ENCODE measurements at places on chromosomes 4 and X.

- DNase-seq = no peak
Measured at GRCh38 chr4:85028910-85029309, 62.4 kb upstream of the WDFY3 start.

- no peak for DNase-seq
Measured at GRCh38 chr4:1084796-1085403, 28.5 kb downstream of the RNF212 start.

DNA sequence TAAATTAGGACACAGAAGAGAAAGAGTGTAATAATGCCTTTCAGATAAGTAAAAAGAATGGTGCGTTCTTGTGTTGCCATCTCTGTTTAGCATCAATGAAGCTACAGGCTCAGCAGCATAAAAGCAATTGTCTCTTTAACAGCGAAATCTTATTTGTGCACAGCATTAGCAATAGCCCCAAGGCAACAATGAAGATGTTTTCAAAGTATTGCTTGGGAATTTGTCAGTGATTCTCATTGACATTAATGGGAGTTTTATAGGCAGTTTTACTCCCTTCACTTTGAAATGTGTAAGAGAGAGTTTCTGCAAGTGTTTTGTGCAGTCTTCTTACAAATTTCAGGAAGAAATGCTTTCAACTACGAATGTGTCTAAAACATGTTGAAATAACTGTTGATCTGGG is 633.0 kb downstream of the TLL1 start:
- no peak for DNase-seq

GRCh38 chrX:48975541-48975940 is 3.9 kb upstream of the KCND1 start:
- no peak for DNase-seq

DNA sequence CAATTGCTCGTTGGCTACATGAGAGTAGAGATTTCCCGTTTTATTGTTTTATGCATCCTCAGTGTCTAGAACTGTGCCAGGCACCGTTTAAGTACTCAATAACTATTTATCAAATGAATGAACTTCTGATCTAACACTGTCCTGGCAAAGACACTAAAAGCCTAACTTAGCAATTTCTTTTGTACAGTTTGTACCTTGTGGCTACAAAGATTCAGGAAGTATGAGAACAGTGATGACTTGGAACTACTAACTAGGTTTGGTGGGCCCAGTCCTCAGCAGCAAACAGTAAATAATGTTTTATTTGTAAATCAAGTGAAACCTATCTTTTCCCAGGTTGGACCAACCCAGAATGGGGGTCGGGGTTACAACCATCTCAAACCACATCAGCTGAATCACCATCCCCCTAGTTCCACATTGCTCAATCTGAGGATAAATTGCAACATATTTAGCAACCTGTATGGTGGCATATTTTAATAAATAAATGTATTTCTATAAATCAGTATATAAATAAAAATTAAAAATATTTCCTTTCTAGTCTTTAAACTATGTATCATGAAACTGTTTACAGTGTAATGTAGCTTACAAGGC is 12.3 kb upstream of the SCRG1 start:
- DNase-seq = no peak

DNA sequence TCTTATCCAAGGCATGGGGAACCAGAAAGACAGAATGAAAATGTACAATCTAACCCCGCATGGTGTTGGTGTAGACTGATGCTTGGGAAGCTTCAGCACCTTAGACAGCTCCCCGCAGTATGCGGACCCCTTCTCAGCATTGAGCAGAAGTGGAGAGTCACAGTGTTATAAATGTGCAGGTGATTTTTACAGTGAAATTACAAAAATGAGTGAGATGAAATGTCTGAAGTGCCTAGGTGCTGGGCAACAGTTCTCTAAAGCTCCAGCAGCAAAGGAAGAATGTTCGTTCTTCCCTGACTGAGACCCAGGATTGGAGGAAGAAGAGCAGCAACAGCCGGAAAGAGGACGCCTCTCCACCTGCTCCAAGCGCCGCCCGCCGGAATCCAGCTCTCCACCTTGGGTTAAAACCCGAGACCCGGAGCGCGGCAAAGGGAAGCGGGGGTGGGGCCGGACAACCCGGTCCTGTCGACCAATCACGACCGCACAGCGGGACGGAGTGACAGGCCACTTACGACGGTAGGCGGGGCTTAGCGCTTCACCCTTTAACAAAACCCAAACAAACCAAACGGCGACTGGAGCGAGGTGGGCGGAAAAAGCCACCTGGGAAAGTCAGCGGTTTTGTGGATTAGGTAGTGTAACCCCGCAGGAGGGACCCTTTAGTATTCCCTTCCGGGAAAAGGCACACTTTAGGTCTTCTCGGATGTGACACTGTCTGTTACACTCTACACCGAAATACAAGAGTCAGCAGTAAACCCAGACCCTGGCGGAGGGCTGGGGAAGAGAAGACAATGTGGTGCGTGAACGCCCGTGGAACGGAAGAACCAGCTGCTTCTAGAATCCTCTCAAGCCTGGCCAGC is at the start of gene GLRA3:
Gene GLRA3 (minus strand): TSS at position 403 of the 857 bp plus-strand sequence. CDS start 436 bp downstream, outside the sequence.
- peak; percentile 43 for DNase-seq

GRCh38 chr4:100208459-100208858 is 18.2 kb upstream of the DDIT4L start:
- no peak for DNase-seq

DNA sequence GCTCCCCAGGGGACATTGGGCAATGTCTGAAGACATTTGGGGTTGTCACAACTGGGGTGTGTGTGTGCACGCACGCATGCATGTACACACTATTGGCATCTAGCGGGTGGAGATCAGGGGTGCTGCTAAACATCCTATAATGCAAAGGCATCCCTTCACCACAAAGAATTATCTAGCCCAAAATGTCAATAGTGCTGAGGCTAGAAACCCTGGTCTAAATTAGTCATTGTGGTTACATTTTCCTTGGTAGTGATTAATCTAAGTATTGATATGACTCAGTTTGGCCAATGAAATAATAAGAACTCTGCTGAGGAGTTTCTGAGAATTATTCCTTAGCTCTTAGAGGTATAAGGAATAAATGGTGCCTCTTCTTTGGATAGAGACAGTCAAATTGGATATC is 200.2 kb downstream of the CLCN4 start:
- no peak for DNase-seq

- DNase-seq = peak; percentile 84
Measured at GRCh38 chr4:123649645-123650391, 253.2 kb downstream of the SPRY1 start.

DNA sequence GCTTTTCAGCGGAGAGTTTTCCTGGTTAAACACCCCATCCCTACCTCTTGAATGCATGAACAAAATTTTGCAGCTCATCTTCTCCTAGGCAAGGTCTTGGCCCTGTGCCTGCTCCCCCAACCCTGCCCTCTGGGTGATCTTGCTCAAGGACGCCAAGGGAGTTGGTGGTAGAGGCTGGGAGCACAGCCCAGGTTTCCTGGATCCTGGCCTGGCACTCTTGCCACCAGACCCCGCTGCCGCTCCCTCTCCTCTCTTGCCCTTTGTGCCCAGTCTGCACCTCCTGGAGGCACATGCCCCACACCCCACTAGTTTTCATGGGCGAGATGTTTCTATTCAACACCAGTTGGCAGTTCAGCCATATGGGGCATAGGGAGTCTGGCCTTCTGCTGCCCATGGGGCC is 37.3 kb downstream of the TSC22D3 start:
- no peak for DNase-seq

DNA sequence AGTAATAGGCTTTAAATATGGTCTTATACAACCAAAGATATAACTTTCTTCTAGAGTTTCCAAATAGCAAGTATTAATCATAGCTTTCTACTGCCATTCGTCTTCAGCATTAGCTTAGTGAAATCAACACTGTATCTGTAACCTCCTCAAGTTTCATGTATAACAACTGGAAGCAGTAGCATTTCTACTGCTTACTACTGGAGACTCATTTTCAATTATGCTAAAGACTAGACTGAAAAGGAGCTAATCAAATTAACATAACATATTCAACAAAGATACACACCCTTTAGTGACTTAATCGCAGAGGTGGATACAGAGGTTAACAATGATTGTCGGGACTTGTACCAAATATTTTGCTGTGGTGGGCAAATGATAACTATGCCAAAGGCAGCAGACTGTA is 344.2 kb upstream of the TEX13C start:
- no peak for DNase-seq

- no peak for DNase-seq
Measured at GRCh38 chrX:37380924-37381323, 31.8 kb downstream of the PRRG1 start.

DNA sequence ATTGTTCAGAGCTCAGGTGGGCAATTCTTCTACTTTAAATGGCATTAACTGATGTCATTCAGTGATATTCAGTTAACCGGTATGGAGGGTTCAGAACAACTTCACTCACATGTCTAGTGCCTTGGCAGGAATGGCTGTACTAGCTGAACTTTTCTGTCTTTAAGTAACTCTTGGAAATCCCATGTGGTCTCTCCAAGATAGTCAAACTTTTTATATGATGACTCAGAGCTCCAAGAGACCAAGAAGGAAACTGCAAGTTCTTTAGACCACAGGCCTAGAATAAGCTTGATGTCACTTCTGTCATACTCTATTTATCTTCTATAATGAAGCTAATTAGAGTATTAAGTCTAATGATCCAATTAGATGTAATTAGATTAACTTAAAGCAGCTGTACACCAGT is 24.9 kb downstream of the LHFPL1 start:
- no peak for DNase-seq

DNA sequence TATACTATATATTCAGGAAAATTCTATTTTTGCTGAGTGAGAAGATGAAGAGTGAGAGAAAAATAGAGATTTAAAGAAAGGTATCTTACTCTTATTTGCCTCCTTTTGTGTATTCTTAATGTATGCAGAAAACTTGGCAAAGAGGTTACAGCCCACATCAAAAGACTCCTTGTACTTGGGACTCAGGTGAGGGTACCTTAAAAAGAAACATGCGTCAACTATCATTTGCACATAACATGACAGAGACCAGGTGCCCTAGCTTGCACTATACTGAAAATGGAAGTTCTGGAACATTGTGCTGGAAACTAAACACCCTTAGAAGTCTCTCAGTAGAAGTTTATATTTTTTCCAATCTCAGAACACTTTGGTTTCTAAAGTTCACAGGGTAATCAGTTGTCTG is 15.6 kb upstream of the RAB39B start:
- DNase-seq = no peak

DNA sequence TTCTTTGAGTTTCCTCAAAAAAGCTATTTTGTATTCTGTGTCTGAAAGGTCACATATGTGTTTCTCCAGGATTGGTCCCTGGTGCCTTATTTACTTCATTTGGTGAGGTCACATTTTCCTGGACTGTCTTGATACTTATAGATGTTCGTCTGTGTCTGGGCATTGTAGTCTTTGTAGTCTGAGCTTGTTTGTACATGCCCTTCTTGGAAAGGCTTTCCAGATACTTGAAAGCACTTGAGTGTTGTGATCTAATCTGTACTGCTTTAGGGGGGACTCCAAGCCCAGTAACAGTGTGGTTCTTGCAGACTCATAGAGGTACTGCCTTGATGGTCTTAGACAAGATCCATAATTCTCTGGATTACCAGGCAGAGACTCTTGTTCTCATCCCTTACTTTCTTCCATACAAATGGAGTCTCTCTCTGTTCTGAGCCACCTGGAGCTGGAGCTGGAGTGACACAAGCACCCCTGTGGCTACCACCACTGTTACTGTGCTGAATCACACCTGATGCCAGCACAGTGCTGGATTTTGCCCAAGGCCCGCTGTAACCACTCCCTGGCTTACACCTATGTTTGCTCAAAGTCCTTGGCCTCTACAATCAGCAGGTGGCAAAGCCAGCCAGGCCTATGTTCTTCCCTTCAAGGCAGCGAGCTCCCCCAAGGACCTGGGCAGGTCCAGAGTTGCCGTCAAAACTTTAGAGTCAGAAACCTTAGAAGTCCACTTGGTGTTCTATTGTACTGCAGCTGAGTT is 72.3 kb upstream of the EFHC2 start:
- no peak for DNase-seq

GRCh38 chrX:817759-818300 is 187.2 kb downstream of the SHOX start:
- DNase-seq = no peak

DNA sequence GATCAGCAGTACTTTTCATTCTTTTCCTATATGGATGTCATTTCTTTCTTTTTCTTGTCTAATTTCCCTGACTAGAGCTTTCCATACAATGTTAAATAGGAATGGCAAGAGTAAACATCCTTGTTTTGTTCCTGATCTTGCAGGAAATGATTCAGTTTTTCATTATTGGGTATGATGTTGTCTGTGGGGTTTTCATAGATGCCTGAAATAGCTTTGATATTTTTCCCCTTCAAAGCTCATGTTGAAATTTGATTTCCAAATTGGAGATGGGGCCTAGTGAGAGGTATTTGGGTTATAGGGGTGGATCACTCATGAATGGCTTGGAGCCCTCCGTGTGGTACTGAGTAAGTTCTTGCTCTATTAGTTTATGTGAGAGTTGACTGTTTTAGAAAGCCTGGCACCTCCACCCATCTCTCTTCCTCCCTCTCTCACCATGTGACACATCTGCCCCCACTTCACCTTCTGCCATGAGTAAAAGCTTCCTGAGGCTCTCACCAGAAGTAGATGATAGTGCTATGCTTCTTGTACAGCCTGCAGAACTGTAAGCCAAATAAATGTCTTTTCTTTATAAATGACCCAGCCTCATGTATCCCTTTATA is 22.3 kb upstream of the VSIG1 start:
- no peak for DNase-seq

Data from hindlimb muscle (tissue), 1 donor.